ENCODE measurements at places on chromosomes 4 and X.

DNA sequence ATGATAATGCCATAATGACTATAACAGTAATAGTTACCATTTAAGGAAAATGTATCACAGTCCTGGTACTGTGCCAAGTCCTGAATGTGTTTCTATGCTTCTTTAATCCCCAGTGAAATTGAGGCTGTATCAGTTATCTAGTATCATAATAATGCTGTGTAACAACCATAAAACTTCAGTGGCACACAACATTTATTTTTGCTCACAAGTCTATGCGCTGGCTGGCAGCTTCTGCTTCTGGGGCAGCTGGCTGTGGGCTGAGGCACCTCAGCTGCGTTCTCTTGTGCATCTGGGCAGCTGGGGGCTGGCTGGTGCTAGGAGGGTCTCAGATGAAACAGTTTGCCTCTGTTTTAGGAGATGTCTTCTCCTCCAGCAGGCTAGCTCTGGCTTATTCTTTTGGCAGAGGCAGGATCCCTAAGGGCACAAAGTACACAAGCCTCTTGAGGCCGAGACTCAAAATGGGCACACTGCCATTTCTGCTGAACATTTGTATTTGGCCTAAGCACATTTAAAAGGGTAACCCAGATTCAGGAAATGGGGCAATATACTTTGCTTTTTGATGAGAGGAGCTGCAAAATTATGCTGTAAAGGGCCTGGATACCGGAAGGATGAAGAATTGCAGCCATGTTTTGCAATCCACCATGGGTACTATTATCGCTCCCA is 62.6 kb upstream of the DHX15 start:
- DNase-seq = no peak

- no peak for DNase-seq
These were observed 9.6 kb downstream of the ARSJ start for GRCh38 chr4:113969709-113970334.

DNA sequence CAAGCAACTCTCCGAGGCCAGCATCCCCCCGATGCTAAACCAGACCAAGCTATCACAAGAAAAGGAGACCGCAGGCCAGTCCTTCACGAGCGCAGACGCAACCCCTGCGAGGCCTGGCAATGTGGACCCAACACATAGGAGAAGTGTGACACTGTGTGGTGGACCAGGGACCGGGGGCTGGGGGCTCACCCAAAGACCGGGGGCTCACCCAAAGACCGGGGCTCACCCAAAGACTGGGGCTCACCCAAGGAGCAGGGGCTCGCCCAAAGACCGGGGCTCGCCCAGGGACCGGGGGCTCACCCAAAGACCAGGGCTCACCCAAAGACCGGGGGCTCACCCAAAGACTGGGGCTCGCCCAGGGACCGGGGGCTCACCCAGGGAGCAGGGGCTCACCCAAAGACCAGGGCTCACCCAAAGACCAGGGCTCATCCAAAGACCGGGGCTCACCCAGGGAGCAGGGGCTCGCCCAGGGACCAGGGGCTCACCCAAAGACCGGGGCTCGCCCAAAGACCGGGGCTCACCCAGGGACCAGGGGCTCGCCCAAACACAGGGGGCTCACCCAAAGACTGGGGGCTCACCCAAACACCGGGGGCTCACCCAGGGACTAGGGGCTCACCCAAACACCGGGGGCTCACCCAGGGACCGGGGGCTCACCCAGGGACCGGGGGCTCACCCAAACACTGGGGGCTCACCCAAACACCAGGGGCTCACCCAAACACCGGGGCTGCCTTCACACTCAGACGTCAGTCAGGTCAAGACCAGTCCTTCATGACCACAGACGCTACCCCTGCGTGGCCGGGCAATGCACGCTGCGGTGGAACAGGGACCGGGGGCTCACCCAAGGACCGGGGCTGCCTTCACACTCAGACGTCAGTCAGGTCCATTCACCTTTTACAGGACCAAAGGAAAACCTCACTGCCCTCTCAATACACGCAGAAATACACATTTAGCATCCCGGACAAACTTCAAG is 32.9 kb downstream of the PPP2R3B start:
- no peak for DNase-seq

DNA sequence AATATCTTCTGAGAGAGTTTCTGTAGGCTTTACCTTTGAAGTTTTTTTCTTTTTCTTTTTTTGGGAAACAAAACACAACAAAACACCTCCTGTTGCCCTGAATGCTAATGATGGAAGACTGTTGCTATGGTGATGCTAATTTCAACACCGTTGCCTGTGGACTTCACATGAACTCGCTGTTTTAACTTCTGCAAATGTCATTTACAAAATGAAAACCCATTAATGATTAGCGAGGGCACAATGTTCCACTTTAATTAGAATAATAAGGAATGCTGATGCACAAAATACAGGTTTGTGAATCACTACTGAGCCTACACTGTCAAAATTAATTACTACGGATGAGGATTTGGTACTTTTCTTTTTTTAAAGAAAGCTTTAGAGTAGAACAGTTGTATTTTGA is 227.1 kb upstream of the FTHL17 start:
- peak; percentile 18 for DNase-seq

GRCh38 chr4:149521611-149522425 is 293.8 kb downstream of the IQCM start:
- DNase-seq = no peak

DNA sequence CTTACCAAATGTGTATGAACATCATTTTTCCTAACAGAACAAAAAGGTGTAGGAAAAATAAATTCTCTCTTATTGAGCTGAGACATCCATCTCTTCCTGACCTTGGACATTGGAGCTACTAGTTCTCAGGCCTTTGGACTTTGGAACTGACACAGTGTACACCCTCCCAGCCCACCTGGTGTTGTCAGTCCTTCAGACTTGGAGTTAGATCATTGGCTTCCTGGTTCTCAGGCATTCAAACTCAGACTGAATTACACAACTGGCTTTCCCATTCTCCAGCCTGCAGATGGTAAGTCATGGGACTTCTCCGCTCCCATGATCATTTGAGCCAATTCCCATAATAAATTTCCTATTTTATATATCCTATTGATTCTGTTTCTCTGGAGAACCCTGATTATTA is 84.8 kb upstream of the EDNRA start:
- DNase-seq = no peak

DNA sequence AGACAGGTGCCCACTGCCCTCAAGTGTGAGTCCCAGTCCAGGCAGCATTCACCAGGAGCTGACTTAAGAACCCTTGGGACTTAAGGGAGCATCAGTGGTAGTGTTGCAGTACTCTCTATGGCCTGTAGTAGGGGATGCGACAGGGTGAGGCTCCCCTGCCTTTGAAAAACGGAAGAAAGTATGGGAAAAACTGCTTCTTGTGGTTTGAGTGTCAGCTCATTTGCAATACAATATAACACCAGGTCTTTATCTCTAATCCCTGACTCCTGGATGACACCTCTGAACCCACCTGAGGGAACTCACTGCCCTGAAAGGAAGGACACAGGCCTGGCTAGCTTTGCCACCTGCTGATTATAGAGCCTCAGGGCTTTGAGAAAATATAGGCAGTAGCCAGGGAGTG is 176.0 kb downstream of the SMARCA1 start:
- DNase-seq = peak; percentile 74

- DNase-seq = no peak
These were observed 3.1 kb downstream of the GUCY1B1 start for GRCh38 chr4:155761916-155762315.

- no peak for DNase-seq
These were observed 54.1 kb upstream of the CDKN2AIP start for GRCh38 chr4:183390374-183390773.

DNA sequence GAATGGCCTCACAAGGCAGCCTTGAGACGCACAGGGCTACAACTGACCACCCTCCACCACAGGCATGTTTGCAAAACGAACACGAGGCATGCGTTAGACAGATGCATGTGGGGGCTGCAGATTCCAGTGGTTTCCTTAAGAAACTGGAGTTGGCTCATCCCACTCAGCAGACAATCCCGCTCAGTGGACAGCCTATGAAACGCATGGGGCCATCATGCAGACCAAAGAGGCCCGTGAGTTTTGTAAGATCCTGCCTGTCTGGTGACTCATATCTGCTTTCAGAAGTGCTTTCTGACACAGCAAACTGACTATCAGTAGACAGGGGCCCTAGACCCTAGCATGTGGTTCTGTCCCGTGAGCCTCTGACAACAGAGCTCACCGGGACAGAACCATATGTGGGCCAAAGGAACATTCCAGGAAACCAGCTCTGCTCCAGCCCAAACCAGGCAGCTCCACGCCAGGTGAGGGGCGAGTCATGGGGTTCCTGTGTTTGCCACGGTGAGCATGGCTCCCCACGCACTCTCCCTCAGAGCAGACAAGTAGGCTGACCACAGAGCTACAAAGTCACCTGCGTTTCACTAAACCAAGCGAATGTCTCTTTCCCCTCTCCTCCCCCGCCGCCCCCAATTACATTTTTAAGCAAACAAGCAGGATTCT is 74.4 kb downstream of the MTMR1 start:
- DNase-seq = no peak
